ENCODE measurements at places on chromosomes 4 and X.

DNA sequence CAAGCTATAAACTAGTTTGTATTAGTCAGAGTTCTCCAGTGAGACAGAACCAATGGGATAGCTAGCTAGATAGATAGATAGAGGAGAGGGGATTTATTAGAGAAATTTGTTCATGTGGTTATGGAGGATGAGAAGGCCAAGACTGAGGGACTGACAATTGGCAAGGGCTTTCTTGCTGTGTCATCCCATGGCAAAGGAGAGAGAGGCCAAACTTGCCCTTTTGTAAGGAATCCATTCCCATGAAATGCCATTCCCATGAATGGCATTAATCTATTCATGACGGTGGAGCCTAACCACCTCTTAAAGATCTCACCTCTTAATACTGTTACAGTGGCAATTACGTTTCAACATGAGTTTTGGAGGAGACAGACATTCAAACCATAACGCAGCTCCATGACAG, 58.1 kb downstream of the LINC00632 start:
- no peak for DNase-seq

GRCh38 chr4:89438102-89438831, 130.7 kb upstream of the GPRIN3 start:
- DNase-seq = peak; percentile 16

- DNase-seq = no peak
These were observed 33.5 kb downstream of the SMS start for GRCh38 chrX:21974011-21974385.

GRCh38 chr4:135411251-135411650, 1209.7 kb upstream of the PABPC4L start:
- no peak for DNase-seq

DNA sequence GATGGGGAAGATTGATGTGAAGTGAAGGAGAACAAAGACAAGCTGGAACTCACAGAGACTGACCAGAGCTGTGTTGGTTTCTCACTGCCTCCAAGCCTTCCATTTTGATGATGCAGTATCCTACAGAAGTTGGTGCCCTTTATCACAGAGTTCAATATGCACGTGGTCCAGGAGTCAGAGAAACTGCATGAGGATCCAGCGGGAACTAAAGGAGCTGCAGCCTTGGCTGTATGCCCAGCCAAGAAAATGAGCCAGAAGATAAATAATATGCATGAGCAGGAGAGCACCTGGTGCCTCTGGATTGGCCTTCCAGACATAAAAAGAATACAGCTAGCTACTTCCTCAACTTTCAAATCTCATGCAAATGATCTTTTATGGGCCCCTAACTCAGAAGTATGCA, 44.3 kb upstream of the DCLK2 start:
- DNase-seq = no peak

DNA sequence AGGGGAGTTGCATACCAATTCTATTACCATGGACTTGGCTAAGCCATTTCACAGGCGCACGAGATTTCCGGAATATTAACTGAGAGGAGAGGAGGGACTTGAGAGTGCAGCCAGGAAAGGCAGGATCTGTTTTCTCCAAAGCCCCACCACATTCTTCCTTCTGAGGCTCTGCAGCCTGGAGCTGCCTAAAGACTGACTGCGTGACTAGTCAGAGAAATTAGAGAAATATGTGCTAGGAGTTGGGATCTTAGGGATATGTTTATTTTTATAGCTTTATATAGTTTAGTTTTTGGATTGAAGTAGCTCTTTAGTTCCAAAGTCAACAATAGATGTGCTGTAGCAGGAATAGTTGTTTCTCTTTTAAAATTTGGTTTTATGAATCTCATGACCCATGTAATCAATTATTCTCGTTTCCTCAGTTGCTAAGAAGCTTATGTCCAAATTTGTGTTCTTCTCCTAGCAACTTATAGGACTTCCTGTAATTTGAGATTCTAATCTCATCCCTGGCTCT, 300.1 kb upstream of the DDX53 start:
- no peak for DNase-seq

DNA sequence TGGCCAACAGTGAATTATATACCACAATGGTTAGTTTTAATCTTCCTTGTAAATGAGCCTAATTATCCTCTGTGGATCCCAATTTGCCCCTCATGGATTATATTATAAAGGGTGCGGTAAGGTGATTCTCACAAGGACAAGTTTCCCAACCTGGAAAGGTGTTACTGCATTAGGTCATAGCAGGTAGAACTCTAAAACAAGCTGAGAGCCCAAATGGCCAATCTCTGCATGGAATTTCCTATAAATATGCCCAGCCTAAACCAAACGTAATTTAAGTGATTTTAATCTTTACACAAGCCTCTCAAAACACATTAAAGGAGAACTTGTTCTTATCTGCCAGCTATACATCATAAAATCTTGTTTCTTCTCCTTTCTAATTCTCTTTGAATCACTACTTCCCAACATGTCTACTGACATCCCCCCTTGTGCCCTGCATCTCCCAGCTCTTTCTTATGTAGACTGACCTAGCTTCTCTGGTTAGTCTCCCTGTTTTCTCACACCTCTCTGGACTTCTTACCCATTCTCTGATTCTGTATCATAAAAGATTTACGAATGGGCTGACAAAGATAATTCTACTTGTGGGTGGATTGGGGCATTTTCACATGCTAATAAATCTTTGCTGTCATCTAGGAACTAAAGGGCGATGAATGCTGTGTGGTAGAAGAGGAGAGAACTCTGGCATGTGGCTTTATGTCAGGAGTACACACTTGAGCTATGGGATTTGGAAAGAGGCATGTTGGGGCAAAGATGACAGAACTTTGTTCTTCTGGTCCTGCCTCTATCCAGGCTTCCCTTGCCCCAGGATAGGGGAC, 94.3 kb upstream of the PGRMC2 start:
- no peak for DNase-seq

GRCh38 chr4:77826275-77826674, 7.1 kb upstream of the CNOT6L start:
- no peak for DNase-seq

DNA sequence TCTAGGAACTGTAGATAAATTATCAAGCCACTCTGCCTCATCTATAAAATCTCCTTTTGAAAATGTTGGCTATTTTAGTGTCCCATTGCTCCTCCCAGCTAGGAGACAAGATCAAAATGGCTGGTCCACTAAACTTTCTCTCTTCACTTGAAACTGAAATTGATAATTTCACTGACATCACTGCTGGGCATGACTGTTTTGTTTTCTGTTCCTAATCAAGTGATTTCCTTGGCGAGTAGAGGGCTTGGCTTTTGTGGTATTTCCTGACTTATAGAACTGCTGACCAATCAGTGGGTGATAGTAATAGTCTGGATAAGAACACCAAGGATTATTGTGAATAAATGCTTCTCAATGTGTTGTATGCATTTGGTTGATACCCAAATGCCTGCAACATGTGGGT, 2152.9 kb downstream of the ARAP2 start:
- no peak for DNase-seq

DNA sequence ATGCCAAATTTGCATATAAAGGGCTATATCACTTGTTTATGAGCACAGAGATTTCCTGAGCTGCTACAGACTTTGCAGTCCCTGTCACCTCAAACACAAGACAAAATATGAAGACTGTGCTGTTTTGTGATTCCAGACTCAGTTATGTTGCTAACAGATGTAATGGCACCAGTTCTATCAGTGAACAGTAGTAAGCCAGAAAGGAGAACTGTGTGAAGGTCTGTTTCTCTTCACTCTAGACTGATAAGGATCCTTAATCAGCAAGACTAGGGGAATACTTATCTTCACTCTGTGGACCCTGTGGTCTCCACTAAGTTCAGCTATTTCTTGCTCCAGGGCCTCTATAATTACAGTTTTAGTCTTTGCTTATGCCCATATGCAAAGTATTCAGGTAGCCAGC, 82.7 kb downstream of the ANXA5 start:
- DNase-seq = no peak

- no peak for DNase-seq
These were observed 34.2 kb upstream of the CSN1S1 start for GRCh38 chr4:69896530-69897116.

GRCh38 chr4:105472871-105473323, 965 bp downstream of the PPA2 start:
- DNase-seq = peak; percentile 5

GRCh38 chr4:40731792-40732245, 17.9 kb upstream of the NSUN7 start:
- DNase-seq = no peak

DNA sequence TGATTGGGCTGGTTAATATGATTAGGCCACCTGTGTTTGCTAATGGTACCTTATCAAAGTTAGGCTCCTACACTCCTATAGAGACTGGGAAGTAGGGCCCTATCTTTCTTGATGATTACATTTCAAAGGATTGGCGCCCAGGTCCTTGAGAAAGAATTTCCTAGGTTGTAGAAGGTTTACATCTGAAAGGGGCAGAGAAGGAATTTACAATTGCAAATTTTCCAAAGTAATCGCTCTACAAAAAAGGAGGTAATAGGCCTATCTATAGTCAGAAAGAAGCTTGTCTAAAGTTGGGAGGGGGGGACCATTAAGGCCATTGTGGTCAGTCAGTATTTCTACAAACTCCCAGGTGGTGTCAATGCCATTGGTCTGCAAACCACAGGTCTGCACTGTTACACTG, 638.4 kb downstream of the IL1RAPL1 start:
- DNase-seq = no peak

DNA sequence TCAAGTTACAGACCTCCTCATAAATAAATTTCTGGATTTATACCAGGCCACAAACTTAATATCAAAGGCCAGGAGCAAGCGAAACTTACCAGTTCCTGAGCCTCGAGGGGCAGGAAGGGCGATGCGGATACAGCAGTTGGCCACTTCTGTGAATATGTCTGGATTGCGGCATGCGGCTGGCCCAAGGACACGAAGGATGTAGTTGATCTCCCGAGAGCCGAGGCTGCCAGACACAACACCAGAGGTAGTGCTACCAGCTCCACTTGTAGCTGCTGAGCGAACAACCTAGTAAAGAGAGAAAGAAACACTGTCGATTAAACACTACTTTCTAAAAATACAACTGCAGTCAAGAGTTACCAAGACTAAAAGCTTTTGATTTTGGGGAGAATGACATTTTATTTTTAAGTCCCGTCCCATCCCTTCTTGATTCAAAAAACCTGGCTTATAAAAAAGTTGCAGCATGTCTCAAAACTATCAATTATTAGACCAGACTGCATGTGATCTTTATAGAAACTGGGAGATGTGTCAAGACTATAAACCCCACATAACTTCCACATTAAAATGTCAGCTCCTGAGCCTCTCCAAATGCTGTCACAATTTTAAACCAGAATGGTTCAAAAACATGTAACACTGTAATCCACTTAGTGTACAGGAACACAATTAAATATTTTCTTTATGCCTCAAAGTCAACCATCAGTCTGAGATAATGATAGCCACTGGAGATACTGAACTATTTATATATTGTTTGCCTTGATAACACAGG, 105.6 kb downstream of the HUWE1 start:
- DNase-seq = no peak

DNA sequence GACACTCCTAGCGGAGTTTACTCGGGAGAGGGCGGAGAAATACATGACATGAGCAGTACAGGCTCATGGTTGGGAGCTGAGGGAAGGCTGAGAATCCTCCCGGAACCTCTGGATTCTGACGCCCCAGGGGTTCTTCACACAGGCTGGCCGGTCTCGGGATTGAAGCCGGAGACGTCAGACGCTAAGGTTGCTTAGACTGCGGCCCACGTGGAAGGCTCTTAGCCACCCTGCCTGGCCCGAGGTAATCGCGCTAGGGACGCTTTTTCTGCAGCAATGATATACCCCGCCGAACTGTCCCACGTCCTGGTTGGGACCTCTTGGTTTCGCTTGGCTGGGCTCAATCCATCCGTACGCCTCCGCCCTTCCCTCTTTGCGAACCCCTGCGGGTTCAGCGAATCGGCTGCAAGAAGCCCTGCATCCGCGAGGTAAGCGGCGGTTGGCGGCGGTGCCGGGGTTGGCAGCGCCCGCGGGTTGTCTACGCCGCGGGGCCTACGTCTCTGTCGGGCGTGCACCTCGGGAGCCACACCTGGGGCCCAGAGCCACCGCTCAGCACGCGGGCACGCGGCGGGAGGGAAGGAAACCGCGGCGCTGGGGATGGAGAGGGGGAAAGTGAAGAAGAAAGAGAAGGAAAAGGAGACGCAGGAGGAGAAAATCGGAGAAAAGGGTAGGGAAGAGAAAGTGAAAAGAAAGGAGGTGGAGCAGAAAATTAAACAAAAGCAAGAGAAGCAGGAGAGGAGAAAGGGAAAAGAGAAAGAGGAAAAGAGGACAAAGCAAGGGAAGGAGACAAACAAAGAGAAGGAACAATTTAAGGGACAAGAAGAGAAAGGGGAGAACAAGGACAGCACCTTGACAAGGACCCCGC, at the start of gene ARL9:
Gene ARL9, plus strand, starts transcription at position 523 of the 862 bp plus-strand sequence. Its CDS starts 72 bp downstream, at position 595.
- peak; percentile 30 for DNase-seq

Data from GM12892 (cell line).